ENCODE measurements at places on chromosomes 13 and 19. TPM values are rescaled to one million over a fixed set of nuclear protein-coding genes. Genes with fewer than 3 reads are reported as not detected.
A peak's percentile ranks its signal among the peaks of the same experiment; 100 is the strongest.

- DNase-seq: no peak
These were observed 11.2 kb downstream of the ZNF45 start for GRCh38 chr19:43923875-43924274.

GRCh38 chr13:48431431-48431830, 18.5 kb upstream of the LPAR6 start:
- DNase-seq: peak; percentile 76

DNA sequence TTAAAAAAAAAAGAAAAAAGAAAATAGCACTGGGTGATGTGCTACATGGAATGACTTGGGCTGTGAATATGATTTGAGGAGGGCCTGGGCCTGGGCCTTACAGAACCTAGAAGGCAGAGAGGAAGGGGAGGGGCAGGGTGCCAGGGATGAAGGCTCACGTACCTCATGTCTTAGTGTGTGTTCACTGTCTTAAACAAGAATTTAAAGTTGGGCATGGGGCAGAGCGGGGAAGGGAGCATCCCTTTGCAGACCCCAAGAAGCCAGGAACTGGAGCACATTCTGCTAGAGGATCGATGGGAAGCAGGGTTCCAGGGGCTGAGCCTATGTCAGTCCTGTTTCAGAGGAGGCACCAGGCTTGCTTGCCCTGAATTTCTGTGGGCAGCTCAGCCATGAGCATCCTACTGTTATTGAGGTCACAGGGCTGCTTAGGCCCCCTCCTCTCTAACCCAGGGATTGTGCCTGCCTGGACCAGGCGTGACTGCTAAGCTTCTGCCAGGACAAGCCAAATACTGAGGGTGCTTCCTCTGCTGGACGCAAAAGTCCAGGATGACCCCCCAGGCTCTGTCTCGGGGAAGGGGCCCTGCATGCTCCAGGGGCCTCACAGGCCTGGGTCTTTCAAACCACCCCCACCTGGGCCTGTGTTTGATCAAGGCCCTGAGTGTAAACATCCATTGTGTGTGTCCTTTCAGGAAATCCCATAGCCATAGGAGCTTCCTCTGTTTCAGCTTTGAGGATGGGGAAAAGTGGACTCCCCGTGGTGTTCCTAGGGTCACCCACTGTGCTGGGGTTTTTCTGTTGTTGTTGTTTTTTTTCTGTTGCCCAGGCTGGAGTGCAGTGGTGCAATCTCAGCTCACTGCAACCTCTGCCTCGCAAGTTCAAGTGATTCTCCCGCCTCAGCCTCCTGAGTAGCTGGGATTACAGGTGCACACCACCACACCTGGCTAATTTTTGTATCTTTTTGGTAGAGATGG, 4.8 kb downstream of the LSR start:
- DNase-seq: no peak

GRCh38 chr19:32675720-32676185, at the start of gene RGS9BP:
RGS9BP (plus strand) TSS chr19:32675848; CDS start chr19:32676264, 416 bp downstream.
- peak; percentile 57 for DNase-seq

DNA sequence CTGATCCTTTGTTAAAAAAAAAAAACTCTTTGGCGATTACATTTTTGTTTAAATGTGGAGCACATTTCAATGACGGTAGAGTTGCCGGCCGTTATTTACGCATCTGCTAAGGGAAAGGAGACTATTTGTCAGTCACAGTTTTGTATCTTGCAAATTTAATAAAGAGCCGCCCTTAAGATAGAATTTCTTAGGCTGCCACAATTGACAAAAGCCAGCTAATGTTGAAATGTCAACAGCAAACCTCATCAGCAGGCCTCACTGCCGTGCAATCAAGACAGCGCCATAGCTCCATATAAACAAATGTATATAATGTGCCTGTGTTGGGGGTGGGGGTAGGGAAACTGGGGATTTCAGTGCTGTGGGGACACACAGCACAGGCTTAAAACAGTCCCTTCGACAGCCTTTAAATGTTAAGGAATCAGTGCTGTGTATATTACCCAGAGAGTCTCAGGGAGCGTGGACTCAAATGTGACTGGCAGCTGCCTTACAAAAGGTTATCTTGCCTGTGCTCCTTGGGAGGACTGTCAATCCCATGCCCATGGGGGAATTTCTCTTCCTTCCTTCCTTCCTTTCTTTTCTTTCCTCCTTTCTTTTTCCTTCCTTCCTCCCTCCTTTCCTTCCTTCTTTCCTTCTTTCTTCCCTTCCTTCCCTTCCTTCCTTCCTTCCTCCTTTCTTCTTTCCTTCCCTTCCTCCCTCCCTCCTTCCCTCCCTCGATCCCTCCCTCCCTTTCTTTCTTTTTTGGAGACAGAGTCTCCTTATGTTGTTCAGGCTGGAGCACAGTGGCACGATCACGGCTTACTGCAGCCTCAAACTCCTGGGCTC, 108.0 kb downstream of the URI1 start:
- peak; percentile 24 for DNase-seq

DNA sequence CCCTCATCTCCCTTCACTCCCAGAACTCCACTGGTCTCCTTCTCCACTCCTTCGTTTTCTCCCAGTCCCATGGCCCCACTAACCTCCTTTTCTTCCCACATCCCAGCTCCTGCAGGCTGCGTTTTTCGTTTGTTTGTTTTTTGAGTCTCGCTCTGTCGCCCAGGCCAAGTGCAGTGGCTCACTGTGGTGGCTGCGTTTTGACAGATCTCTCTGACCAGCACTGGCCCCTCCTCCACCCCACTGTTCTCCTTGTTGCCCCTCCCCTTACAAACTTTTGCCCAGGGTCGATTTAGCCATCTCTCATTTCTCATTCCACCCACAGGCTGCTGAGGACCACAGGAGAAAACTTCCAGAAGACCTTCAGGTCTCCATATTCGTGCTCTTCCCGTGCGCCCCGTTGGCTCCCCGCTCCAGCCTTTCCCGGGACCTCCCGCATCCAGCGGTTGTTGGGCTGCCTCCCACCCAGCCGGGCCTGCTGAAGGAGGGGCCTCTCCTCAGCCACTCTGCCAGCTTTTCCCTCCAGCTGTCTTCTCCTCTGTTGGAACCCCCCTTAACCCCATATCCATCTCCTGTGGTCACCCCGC, 40.6 kb upstream of the GJB6 start:
- DNase-seq: no peak

MKNK2 gene
- 19.1 TPM for total RNA-seq

DNA sequence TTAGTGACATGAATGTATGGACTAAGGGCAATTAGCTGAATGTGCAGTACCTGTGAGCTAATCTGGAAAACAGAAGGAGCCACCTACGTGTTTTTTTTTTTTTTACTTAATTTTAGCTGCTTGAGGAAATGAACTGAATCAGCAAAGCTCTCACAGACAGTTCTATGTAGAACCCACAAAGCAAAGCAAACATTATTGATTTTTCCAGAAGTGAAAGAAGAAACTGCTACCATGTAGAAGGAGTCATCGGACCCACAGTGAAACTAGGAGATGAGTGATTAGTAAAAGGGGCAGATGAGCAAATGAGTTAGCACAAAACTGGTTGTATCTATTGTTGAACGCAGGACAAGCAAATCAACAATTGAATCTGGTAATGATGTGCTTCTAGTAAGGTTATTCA, 94.1 kb upstream of the SLC7A1 start:
- no peak for DNase-seq

GRCh38 chr19:8135946-8136618, 13.3 kb downstream of the FBN3 start:
- DNase-seq: no peak

- DNase-seq: no peak
These were observed 55.2 kb upstream of the GPR183 start for GRCh38 chr13:99362362-99362761.

DNA sequence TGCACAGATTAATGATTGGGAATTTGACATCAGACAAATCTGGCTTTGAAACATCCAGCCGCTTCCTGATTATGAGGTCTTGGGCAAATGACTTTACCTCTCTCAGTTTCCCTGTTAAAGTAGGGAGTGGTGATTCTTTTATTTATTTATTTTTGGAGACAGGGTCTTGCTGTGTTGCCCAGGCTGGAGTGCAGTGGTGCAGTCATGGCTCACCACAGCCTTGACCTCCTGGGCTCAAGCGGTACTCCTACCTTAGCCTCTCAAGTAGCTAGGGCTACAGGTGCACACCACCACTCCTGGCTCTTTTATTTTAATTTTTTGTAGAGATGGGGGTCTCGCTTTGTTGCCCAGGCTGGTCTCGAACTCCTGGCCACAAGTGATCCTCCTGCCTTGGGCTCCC, 2.7 kb downstream of the PSMD8 start:
- no peak for DNase-seq

CEACAM6 gene
- not detected for total RNA-seq

PNMA8A gene
- total RNA-seq: 24.5 TPM

GRCh38 chr19:38736036-38736412, 8.2 kb downstream of the CAPN12 start:
- DNase-seq: no peak

DNA sequence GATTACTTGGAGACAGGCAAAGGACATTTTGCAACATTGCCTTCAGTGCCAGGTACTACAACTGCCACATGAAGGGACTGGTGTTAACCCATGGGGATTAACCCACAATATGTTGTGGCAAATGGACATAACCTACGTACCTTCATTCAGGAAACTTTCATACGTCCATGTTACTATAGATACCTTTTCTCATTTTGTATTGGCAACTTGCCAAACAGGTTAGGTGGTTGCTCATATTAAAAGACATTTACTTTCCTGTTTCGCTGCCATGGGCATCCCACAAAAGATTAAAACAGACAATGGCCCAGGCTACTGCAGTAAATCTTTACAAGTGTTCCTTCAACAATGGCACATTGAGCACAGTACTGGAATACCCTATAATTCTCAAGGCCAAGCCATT, 925.3 kb downstream of the SLITRK6 start:
- no peak for DNase-seq

- DNase-seq: no peak
These were observed 65.0 kb downstream of the DOCK9 start for GRCh38 chr13:98912846-98913245.

PRODH2 gene
- total RNA-seq: not detected

GRCh38 chr19:47609906-47610894, 1.3 kb downstream of the BICRA start:
- DNase-seq: no peak

SWSAP1 gene
- 1.0 TPM for total RNA-seq

DNA sequence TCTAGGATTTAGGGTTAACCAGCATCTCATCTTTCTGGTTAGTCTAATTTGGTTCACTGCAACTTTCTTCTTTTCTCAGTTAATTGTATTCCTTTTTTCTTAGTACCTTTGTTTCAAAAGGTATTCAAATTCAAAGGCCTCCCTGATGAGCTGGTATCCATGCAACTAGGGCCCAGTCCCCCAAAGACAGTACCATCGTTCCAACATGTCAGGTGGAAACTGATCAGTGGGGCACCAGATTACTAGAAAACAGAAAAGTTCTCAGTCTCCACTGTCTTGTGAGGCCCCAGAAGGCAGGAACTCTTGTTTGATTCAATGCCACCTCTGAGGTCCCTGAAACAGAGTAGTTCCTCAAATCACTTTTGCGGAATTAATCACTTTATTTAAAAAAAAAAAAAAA, 303.2 kb upstream of the NBEA start:
- no peak for DNase-seq

- peak; percentile 73 for DNase-seq
These were observed 25.8 kb upstream of the MAP3K10 start for GRCh38 chr19:40165362-40165937.

DNA sequence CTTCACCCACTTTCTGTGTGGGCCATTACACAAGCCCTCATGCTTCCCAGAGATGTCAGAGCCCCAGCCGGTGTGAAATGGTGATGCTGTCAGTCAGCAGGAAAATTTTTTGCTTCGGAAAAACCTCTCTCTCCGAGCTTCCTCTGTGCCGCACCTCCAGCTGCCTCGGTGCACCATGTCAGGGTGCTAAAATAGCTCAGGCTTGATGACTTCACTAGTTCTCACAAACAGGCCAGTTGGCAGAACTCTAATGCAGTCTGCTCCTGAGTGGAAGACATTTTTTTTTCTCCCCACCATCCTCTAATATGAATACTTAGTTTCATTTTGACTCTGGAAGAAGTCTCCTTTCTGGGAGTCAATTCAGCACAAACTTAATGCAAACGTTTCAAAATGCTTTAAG, 71.3 kb downstream of the KLF12 start:
- DNase-seq: no peak

DNA sequence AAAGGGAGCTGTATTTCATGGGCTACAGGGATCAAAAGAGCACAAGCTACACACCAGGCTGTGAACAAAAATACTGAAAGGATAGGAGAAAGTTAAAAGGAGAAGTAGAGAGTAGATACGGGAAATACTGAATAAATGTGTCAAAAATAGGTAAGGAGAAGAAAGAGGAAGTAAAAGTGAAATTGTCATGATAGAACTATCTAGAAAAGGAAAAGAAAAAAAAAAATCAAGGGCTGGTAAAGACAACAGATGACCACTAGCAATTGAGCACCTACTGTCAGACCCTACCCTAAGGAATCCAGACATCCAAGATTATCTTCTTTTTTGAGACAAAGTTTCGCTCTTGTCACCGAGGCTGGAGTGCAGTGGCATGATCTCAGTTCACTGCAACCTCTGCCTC, 4.8 kb downstream of the RUBCNL start:
- DNase-seq: no peak

ARRDC5 gene
- not detected for total RNA-seq

GRCh38 chr13:98396071-98396710, 180.7 kb downstream of the STK24 start:
- peak; percentile 15 for DNase-seq

GRCh38 chr13:33571618-33572017, 246.3 kb upstream of the RFC3 start:
- no peak for DNase-seq
